ENCODE measurements at places on chromosomes 3 and 15.

DNA sequence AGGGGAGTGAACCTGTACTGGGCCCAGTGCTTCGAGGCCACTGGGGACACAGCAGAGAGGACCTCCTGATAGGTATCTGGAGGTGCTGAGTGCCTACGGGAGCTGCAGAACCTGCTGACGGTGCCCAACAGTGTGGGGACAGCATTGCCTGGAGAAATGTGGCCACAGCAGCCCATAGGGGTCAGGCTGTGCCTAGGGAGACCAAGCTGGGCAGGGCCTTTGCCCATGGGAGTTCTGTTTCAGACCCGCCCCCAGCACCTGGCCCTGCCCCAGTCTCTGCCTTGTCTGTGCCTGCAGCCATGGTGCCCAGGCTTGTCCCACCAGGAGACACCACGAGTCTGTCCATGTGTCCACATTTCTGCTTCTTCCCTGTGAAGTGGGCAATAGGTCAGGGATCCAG lies 15.3 kb upstream of the RPL32 start:
- DNase-seq: no peak

- DNase-seq: no peak
These were observed 428.7 kb upstream of the EPHA3 start for GRCh38 chr3:88678747-88679146.

GRCh38 chr15:83775738-83776137 lies 121.8 kb downstream of the ADAMTSL3 start:
- DNase-seq: no peak

DNA sequence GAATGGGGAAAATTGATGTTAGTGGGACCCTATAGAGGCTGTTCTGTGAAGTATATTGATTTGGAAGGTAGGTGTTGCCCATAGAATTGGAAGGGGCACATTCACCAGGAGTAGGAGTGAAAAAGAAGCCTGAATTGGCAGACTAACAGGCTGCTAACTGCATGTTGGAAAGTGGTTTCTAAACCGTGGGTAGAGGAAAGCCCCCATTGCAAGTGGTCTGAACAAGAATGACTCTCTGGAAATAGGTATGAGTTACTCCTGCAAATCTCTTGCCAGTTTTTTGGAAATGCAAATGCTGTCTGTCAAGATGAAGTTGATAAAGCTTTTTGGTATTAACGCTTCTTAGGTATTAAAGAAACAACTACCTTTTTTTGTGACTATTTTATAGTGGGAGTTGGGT lies 3.5 kb downstream of the UBE2E1 start:
- DNase-seq: no peak

DNA sequence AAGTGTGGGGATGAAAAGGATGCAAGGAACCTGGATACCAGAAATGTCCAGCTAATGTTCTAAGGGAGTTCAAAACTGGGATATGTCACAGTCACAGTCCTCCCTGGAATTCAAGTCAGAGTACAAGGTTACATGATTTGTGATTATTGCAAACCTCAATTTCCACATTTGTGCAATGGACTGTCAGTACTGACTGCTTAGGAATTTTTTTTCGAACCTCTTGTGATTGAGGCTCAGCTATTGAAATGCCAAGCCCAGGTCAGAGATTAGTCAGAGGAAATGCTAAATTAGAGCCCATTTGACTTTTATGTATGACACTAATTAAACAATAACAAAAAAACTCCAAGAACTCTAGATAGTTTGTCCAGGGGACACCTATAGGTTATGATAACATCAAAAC lies 210.2 kb downstream of the THSD4 start:
- DNase-seq: no peak

DNA sequence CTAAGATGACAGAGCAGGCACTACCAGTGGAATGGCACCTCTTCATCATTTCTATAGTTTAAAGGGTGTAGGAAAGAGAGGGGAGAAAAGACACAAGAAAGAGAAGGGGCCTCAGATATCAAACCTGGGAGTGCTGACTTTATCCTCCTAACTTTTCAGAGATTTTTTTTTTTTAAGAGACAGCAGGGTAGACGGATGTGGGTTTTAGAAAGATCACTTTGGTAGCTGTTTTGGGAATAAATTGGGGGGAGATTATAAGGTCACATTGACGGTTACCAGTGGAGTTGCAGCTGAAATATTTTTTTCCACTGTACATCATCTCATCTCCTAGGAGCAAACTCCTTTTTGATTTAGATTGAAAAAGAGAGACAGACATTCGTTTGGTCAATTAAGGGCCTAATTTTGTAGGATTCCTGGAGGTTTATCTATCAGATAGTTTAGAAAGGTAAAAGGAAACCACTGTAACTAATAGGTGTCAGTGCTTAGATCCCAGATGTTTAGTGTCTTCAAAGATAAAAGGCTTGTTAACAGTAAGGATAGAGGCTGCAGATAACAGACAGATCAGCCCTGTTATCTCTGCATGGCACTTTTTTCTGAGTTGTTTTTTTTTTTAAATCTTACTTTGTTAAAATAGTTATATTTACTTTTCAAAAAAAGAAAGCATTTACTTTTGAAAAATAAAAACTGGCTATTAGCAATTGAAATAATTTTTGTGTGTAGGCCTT lies 1057.0 kb downstream of the IGSF11 start:
- DNase-seq: no peak

DNA sequence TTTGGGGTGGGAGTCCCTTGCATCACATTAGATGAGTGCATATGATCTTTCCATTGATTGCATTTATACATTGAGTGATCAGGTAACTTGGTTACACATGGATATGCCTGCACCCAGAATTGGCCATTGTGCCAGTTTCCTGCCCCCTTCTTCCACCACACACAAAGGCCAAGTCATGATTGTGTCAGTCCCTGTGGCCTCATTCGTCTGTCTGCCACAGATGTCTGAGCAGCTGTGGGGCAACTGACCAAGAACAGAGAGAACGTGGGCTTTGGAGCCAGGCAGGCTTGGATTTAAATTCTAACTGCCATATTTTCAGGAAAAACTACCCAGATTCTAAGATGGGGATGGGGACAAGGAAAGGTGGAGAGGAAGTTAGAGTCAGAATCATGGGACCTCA lies 27.0 kb downstream of the CCNL1 start:
- DNase-seq: no peak

- DNase-seq: no peak
These were observed 12.3 kb downstream of the ZNF860 start for GRCh38 chr3:31993843-31994242.

GRCh38 chr3:81443958-81444357 lies 317.5 kb downstream of the GBE1 start:
- DNase-seq: no peak

DNA sequence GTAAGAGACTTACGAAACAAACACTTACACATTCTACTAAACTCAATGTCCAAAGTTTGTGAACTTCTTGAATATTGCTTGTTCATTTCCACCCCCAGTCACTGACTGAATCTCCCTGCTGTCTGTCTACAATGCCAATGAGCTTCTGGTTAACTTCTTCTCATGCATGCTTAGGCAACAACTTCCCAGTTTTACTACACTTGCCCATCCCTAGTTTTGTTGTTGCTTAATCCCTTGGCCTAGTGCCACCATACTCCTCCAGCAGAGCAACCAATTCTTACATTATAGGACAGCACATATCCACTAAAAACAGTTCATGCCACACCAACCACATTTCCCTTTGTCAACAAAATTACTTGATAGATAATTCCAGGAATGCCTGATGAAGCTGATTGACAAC lies 40.9 kb upstream of the CCR2 start:
- DNase-seq: no peak

- no peak for DNase-seq
These were observed 106.8 kb upstream of the BOC start for GRCh38 chr3:113104357-113105092.

DNA sequence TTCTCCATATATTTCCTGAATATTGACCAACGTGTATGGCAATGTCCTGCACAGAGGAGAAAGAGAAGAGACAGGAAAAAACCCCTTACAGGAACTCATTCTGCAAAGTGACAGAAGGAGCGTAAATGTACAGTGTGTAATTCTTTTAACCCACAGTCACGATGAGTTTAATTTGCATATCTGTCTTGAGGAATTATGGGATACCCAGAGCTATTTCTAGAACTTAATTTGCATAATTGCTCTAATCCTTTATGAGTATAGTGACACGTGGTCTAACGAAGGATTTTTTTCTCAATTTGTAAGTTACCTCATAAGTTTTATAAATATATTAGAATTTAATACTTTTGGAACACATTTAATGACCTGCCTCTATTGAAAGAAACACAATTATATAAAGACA lies 9.8 kb downstream of the GPR27 start:
- no peak for DNase-seq

DNA sequence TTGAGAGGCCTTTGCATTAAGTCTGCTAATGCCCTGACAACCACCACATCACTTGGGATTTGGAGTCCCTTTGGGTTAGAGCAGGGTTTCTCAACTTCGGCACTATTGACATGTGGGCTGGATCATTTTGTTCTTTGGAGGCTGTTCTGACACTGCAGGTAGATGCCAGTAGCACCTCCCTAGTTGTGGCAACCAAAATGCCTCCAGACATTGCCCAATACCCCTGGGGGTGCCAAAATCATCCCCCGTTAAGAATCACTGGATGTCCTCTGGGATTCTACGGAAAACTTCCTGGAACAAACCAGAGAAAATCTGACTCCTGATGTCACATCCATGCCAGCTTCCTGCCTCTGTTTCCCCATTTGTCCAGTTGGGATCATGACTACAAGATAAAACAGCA lies 37.2 kb upstream of the BLM start:
- DNase-seq: no peak

GRCh38 chr3:183189641-183190040 lies 27.1 kb upstream of the LAMP3 start:
- DNase-seq: no peak

GRCh38 chr15:31200735-31201151 lies 99.2 kb upstream of the TRPM1 start:
- DNase-seq: no peak

GRCh38 chr15:72229076-72229946 lies 1.7 kb downstream of the PKM start:
- no peak for DNase-seq

DNA sequence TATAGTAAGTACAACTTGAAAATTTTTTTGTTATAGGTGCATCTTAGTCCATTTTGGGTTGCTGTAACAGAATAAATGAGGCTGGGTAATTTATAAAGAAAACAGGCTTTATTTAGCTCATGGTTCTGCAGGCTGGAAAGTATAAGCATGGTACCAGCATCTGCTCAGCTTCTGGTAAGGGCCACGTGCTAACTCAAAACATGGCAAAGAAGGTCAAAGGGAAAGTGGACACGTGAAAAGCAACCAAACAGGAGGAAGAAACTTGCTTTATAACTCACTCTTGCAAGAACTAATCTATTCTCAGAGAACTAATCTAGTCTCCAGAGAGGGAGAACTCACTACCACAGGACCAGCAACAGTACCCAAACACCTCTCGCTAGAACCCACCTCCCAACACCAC lies 9.1 kb downstream of the HDGFL3 start:
- no peak for DNase-seq

GRCh38 chr3:101629219-101629618 lies 47.7 kb downstream of the ZBTB11 start:
- no peak for DNase-seq

- DNase-seq: no peak
These were observed 47.8 kb downstream of the ZNF621 start for GRCh38 chr3:40572588-40572987.

DNA sequence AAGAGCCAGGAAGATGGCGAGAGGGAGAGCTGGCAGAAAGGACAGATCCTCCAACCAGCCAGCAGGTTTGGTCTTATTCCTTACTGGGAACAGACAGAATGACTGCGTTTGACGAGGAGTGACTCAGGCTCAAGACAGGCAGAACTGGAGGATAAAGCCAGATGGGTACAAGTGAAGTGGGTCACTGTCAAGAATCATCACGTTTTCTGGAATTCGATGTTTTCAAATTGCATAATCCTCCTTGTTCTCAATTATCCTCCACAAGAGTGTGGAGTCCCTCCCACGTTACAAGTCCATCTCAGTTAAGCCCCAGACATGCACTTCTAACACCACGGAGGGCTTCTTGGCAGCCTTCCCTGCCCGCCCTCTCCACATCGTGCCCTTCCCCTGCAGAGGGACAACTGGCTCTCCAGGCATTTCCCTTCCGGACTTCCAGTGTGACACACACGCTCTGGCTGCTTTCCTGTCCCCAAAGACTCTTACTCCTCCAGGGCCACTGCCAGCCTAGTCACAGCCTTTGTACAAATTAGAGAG lies 183.1 kb downstream of the CHST2 start:
- DNase-seq: no peak

DNA sequence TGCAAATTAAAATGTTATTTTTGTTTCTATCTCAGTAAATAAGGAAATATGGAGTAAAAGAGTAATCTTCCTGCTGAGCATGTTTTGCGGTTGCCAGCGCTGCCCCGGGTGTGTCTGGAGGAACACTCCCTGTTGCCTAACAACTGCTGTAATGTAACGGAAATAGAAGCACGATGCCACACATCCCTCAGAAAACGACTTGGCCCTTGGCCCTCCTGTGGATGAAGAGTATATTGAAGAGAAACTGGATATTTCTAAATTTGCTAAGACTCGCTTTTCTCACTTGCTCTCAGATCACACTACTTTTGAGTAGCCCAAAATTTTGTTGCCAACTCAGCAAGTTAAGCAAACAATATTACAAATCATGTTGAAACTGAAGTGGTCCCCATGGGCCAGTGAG lies 18.9 kb downstream of the CX3CR1 start:
- DNase-seq: no peak

DNA sequence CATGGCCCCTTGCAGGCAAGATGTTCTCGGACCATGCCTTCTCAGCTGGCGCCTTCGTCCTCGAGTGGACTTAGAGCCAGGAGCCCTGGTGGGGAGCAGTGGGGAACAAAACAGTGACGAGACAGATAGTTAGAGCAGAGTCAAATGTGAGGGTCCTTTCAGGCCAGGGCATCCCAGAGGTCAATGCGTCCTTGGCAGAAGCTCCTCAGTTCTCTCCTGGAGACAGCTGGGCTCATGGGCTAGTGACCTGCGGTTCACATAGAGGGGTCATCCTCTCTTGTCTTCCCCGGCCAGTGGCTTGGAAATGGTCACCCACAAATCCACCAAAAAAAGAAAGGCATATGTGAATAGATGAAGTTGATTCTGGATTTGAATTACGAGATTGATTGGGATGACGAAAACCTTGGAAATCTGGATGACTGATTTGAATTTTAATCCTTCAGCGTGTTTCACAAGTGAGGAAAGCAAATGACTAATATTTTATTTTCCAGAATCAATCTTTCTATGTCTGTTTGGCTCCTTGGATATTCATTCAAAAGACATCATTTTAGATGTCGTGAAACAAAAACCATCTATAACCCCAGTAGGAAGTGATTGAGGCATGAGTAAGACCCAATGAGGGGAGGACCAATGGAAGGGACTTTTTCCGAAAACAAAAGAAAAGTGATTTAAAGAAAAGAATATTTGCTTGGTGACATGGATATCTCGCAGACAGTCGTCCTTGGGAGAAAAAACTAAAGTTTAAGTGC lies 84.5 kb downstream of the ASB7 start:
- no peak for DNase-seq

DNA sequence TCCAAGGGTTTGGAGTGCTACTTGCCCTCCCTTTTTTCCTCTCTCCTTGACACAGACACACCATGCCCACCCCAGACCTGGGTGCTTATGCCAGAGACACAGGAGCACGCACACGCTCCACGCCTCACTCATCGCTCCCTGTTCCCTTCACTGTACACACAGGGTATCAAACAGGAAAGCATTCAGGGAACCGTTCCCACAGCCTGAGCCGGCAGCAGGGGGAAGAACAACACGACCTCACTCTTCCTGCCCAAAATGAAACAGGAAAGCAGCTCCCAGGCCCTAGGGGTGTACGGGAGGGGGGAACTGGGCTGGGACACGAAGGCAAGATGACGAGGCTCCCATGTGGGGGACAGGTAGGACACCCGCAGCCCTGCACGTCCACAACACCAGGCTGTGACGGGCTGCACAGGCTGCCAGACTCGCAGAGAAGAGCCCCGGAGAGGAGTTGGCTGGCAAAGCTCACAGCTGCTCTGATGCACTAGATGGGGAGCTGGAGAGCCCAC lies 11.2 kb downstream of the DLL4 start:
- DNase-seq: no peak
